ENCODE measurements at places on chromosomes 7 and 10.

DNA sequence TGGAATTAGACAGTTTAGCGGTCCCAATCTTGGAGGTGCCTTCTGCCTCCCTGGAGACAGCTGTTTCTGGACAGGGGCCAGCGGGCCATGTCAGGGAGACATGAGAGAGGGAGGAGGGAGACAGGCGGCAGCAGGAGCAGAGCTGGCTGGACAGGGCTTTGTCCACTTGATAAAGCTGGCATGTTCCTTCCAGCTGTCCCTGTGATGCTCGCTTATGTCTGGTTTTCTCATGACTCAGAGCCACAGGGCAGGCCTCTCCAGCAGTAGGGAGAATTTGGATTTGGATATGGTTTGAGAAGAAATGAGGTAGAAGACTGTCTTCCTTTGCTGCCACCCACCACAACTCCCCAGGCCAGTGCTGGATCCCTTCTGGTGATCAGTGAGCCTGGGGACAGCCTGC lies 51.7 kb upstream of the SORCS3 start:
- DNase-seq: no peak

DNA sequence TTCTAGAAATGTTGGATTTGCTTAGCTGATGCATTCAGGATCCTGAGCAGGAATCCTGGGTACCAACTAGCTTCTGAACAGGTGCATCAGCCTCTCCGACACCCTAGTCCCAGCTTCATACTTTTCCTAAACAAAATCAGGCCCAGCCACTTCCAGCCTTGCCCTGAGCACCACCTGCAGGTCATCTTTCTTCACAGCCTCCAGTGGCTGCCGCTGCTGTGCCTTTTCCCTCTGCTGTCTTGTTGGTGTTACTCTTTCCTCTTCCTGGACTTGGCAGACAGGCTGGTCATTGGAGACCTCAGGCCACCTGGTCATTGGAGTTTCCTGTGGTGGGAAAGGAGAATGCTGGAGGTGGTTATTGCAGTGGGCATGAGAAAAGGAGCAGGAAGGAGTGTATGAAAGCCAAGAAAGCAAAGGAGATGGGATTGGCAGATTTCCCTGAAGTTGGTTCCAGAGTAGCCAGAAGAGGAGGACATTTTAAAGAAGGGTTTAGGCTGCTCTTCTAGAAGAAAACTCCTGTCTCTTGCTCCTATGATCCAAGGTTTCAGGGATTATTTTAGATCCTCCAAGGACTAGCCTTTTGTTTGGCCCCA lies 48.2 kb upstream of the NFKB2 start:
- no peak for DNase-seq

DNA sequence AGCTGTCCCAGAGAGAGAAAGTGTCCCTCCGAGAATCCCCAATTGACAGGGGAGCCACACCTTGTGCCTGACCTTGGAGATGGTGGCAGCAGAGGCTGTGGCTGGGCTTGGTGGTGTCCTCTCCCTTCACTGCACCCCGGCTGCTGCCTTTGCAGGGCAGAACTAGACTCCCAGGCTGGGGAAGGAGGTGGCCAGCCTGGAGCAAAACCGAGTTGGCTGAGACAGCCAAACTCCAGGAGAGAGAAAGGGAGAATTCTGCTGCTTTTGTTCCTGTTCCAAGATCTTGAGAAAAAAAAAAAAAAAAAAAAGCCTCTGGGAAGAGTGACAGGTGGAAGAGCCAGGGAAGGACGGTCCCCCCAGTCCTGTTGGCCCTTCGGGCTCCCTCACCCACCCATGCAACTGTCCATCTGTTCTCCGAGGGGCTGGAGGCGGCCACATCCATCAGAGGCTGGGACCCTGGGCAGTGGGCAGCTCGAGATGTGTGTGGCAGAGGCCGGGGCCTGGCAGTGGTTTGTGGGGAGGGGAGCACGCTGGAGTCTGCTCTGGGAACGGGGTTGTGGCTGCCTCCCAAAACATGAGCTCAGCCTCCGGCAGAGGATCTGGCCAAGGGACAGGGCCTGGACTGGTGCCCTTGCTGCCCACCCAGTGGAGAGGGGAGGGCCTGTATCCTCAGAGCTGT lies 35.5 kb downstream of the CLIP2 start:
- no peak for DNase-seq

GRCh38 chr7:4221043-4221442 lies 461.1 kb upstream of the FOXK1 start:
- DNase-seq: no peak

- peak; percentile 29 for DNase-seq
Observed at GRCh38 chr10:98361131-98362025, 53.6 kb downstream of the PYROXD2 start.

Measured in activated naive CD4-positive, alpha-beta T cell treated with Interleukin-2 at 50 U/mL for 16 hours (primary cell).